ENCODE measurements at places on chromosomes 3 and 15.

GRCh38 chr15:68484696-68485400 lies 52.9 kb upstream of the ITGA11 start:
- no peak for DNase-seq

DNA sequence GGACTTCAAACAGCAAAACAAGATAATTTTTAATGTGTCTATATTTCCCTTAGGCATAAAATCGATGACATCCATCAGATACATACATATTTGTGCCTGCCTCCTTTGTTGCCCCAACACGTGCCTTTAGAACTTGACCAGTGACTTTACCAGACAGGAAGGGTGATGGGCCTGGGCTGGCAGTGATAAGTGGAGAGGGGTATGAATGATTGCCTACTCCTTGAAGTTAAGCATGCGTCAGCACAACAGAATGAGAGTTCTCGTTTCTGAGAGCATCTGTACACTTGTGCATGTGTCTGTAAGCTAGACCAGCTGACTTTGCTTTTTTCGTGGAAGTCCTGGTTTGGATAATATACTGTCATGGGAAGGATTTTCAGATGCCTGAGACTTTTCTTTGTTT lies 54.9 kb upstream of the COL6A6 start:
- DNase-seq = peak; percentile 23

- no peak for DNase-seq
These were observed 60.1 kb downstream of the SUMF1 start for GRCh38 chr3:4406746-4407568.

- DNase-seq = no peak
These were observed 335.0 kb upstream of the CTNNB1 start for GRCh38 chr3:40864146-40864782.

DNA sequence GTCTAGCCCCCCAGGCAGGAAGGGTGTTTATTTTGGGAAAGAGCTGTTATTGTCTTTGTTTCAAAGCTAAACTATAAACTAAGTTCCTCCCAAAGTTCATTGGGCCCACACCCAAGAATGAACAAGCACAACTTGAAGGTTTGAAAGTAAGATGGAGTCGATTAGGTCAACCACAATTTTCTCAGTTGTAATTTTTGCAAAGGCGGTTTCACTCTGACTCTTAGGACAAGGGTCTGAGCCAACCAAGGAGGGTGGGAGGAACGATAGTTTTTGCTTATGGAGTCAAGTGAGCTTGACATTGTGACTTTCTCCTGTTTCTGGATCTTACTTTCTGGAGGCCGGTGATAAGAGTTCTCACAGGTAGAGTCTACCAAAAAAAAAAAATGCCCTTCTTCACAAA lies 5.8 kb upstream of the ZNF770 start:
- no peak for DNase-seq

- DNase-seq = no peak
These were observed 59.0 kb upstream of the BCL6 start for GRCh38 chr3:187804120-187804744.

DNA sequence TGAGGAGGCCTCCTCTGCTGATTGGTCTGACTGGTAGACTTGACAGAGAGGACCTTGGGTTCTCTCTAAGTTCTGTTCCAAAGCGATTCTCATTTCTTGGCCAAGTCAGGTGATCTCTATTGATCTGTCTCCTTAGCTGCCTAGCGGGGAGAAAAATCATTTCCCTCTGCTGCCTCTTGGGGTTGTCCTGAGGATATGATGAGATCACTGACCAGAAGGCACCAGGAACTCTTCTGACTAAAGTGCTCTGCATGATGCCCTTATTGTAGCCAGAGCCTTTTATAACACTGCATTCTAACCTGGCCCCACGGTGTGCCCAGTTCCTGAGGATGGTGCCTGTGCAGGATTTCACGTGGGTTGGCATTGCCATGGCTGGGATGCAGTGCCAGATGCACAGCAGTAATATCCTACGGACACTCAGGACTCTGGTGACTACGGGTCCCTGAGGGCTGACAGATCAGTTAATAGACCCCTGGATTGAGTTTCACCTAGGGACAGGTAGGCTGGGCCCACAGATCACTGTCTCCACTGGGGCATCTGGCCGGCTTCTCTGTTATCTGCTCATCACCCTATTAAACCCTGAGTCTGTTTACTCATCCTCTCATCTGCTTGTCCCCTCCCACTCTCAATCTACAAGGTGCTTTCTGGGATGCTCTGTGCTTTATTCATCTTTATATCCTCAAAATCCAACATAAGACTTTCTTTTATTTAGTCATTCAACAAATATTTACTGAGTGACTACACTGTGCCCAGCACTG lies 3.9 kb upstream of the HEG1 start:
- DNase-seq = no peak

GRCh38 chr3:40653878-40654277 lies 129.1 kb downstream of the ZNF621 start:
- no peak for DNase-seq

DNA sequence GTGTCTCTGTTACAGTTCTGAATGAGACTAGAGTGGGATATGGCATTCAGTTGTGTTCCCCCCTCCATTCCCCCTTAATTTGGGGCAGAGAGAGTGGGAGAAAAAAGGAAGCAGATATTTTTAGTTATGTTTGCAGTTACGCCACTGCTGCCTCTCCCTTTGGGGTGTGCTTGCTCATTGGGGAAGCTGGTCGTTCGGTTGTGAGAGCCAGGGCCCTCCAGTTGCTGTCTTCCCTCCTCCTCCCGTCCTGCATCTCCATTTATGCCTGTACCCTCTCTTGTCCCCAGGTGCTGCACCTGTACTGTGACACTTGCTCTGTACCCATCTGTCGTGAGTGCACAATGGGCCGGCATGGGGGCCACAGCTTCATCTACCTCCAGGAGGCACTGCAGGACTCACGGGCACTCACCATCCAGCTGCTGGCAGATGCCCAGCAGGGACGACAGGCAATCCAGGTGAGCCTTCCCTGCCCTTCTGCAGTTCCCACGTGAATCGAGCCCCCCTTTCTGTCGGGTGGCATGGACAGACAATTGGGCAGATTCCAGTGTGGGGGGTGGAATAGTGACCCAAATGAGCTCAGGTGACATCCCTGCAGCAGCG lies 55.8 kb downstream of the TRIM71 start:
- no peak for DNase-seq

DNA sequence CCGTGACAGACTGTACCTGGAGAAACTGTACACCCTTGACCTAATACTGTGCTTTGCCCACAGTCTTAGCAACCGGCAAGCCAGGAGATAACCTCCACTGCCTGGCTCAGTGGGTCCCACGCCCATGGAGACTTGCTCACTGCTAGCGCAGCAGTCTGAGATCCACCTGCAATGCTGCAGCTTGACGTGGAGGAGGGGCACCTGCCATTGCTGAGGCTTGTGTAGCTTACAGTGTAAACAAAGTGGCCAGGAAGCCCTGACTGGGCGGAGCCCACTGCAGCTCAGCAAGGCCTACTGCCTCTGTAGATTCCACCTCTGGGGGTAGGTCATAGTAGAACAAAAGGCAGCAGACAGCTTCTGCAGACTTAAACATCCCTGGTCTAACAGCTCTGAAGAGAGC lies 189.3 kb downstream of the EDEM1 start:
- DNase-seq = no peak

GRCh38 chr15:40046721-40047414 lies 7.9 kb upstream of the SRP14 start:
- DNase-seq = no peak

GRCh38 chr3:61451841-61452240 lies 109.5 kb upstream of the PTPRG start:
- no peak for DNase-seq

DNA sequence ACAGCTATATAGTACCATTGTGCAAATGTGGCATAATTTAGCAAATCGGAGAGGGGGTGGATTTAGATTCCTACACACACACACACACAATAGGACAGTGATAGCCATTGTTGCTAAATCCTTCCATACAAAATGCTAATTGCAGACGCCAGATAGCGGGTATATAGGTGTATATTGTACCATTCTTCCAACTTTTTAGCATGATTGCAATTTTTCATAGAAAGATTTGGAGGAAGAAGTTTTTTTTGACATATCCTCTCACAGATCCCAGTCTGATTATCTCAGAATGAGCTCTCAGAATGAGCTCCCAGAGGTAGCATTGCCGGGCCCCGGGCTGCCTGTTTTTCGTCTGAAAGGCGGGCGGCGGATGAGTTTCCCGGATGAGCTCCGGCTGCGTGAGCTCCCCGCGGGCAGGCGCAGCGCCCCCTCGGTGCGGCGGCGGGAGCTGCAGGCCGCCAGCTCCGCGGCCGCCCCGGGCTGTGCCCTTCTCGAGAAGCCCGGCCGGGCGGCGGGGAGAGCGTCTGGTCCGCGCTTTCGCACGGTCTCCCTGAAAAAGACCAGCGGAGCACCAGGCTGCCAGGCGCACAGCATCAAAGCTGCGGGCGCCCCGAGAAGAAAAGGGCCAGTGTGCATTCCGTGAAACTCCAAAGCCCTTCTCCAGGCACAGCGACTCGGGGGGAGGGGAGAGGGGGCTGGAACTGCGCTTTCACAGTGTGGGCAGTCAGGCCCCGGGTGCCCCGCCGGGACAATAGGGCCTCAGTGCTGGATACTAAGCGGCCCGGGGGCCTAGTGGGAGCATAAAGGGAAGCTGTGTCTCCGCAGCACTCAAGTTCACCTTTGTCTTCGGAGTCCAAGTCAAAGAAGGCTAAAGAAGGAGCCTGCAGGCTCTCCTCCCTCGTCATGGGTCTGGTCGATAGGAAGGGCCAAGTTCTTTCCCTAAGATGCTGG lies 12.0 kb upstream of the SHC4 start:
- peak; percentile 69 for DNase-seq

- no peak for DNase-seq
These were observed 34.9 kb downstream of the VIPR1 start for GRCh38 chr3:42537350-42537749.

DNA sequence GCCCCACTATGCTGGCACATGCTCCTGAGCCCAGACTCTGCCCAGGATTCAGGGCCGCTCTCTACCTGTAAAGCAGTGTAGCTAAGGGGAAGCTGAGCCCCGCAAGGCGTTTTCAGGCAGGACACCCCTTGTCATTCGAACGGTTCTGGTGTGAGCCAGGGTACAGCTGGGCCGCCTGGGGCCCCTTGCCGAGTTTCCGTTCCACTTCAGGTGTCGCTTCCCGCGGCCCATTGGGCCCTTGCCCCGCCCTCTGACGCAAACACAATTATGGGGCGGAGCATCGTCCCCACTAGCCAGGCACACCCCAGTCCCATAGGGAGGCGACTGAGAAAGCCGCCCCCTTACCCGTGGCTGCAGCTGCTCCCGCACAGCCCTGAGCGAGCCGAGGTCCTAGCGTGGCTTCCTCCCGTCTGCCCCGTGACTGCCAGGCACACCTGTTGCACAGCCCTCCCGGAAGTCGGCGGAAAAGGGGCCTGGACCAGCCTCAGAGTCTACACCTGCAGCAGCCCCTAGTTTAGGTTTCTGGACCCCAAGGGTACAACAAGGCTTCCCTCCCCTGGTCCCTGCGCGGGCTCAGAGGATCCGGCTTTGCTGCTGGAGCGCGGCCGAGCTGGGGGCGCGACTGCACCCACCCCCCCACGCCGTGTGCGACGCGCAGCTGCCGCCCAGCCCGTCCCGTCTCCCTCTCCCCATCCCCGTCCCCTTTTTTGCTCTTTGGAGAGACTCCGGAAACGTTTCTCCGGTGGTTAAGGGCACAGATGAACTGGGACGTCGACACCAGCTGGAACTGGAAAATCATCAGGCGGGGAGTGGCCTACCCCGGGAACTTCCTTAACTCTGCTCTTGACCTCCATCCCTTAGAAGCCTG lies at the start of gene PLSCR2:
TSS of gene PLSCR2 (minus strand) at position 412 of the 868 bp plus-strand sequence. CDS start 9,657 bp downstream, outside the sequence.
- DNase-seq = peak; percentile 26

- DNase-seq = no peak
These were observed 492.4 kb downstream of the MCTP2 start for GRCh38 chr15:94723801-94724200.

- no peak for DNase-seq
These were observed 224.0 kb upstream of the CBLB start for GRCh38 chr3:106092792-106093191.

GRCh38 chr3:71551311-71551919 lies 32.1 kb downstream of the FOXP1 start:
- DNase-seq = no peak

DNA sequence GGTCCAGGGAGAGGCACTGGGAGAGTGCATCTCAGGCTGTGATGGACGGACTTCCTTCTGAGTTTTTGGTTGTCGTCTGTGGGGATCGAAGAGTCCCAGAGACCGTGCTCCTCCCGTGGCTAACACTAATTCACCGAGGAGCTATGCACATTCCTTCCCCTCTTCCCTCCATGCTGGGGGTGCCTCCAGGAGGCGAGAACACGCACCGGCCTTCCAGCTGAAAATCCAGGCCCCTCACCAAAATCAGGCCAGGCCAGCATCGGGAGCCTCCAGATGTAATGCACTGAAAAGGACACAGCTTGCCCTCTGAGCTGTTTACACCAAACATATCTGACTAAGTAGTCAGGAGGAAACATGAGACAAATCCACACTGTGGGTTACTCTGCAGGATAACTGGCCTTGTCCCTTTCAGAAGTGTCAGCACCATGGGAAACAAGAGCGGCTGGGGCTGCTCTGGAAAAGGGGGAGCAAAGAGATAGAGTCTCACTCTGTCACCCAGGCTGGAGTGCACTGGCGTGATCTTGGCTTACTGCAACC lies 5.5 kb downstream of the RNU5B-1 start:
- no peak for DNase-seq

- no peak for DNase-seq
These were observed 33.5 kb downstream of the TRPM1 start for GRCh38 chr15:31067890-31068603.

DNA sequence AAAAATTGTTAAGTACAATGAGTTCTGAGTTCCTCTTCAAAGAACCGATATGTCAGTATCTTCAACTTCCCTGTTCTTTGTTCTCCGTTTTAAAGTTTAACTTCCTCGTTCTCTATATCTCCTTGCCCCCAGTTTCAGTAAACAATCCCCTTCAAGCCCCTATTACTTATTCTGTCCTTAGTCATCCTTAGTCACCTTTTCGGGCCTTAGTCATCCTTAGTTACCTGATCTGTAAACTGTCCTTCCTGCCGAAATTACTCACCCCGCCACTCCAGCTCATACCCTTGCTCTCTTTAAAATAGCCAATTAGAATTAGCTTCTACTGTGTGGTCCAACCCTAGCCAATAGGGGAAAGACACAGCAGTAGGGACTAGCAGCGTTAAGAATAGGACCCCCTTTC lies 1165.6 kb downstream of the NSUN3 start:
- no peak for DNase-seq

- DNase-seq = no peak
These were observed 24.7 kb downstream of the GXYLT2 start for GRCh38 chr3:72912532-72912931.

DNA sequence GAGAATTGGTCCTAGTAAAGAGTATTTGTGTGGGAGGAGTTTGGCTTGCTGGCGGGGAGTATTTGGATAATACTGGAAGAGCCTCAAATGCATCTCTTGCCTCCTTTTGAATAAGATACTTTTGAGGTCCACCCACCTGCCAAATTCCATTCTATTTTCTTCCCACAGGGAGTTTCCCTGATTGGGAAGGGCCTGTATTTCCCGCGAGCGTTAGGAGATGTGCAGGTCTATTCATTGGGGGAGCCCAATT lies 406 bp upstream of the RASA2 start:
- no peak for DNase-seq

DNA sequence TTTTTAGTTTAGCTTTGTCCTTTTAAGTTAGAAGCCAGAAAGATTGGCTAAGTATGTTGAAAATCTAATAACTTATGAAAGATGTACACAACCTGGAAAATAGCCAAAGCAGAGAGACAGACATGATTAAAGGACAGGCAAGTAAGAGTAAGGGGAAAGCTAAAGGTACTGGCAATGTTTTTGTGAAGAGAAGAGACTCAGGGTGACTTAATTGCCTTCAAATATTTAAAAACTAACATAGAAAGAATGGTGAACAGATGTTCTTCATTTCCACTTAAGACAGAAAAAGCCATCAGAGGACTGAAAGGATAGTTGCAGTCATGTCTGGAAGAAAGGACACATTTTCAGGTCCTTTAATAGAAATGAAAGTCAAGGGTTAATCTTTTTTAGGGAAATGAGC lies 68.8 kb downstream of the ZNF385D start:
- DNase-seq = no peak
